Stimulated activated CD8-positive, alpha-beta memory T cell treated with anti-CD3 and anti-CD28 coated beads, Interleukin-4, amount 100 ng/mL, for 24 hours (primary cell): ENCODE measurements at places on chromosomes 7 and 10.

- DNase-seq: no peak
Measured at GRCh38 chr7:55105952-55106351, 87.1 kb downstream of the EGFR start.

DNA sequence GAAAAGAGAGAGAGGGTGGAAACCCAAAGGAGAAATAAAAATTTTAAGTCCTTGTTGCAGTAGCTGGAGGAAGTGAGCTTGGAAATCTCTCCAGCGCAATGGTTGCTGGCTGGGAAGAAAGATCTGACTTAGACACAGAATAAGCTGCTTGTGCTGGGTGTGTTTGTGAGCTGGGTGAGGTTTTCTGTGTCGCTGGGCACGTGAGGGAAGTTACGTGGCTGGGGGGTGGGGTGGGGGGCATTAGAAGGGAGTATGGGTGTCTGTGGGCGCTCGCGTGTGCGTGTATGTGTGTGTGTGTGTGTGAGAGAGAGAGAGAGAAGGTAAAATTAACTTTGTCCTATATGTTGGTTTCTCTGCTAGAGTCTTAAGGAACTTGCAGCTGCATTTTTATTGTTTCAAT, 11.6 kb downstream of the TCF7L2 start:
- no peak for DNase-seq

GRCh38 chr10:74813381-74814259, 12.8 kb upstream of the KAT6B start:
- DNase-seq: no peak

GRCh38 chr10:23754179-23754578, 315.3 kb downstream of the OTUD1 start:
- DNase-seq: no peak

DNA sequence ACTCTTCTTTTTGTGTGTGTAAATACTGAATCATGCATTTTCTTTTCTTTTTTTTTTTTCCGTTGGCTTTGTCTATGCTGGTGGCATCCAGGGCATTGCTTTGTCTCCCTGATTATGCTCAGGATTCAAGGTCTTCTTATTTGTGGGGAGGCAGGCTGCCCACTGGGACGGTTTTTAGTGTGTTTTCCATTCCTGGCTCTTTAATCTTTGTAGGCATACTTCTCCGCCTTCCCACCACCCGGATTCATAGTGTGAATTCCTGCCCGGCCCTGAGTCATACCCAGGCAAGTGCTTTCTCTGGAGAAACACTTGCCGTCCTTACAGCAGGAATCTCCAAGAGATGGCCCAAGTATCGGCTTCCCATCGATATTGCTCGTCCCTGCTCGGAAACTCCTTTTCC, 5.2 kb downstream of the ZNF655 start:
- DNase-seq: no peak

DNA sequence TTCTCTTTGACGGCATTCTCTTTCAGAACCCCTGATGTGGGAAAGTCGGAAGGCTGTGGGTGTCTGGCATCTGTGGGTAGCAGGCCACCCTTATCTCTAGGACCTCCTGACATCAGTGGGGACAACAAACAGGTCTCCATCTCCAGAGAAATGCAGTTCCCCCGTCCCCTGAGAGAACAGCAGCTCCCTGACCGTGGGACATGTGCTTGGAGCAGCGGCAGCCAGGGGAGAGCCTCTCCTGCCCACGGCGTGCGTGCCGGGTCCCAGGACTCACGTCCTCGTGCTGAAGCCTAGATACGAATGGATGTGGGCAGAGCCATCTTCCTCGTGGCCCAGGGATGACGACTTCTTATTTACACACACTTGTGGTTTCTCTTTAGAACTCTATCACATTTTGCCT, 133.0 kb downstream of the FGFR2 start:
- DNase-seq: no peak

DNA sequence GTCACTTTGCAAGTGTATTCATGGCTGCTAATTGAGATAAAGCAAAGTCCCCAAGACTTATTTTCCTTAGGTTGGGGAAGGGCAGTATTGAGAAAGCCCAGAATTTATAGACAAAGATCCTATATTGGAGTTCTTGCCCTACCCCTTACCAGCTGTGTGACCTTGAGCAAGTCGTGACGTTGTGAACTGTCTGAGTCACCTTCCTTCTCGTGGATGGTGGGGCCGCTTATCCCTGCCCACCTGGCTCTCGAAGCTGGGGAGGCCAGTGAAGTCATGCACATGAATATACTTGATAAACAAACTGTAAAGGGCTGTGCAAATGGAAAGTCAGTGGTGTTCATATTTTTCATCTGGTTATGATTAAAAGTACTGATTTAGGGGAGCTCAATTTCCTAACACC, 127.4 kb downstream of the TACC2 start:
- no peak for DNase-seq

DNA sequence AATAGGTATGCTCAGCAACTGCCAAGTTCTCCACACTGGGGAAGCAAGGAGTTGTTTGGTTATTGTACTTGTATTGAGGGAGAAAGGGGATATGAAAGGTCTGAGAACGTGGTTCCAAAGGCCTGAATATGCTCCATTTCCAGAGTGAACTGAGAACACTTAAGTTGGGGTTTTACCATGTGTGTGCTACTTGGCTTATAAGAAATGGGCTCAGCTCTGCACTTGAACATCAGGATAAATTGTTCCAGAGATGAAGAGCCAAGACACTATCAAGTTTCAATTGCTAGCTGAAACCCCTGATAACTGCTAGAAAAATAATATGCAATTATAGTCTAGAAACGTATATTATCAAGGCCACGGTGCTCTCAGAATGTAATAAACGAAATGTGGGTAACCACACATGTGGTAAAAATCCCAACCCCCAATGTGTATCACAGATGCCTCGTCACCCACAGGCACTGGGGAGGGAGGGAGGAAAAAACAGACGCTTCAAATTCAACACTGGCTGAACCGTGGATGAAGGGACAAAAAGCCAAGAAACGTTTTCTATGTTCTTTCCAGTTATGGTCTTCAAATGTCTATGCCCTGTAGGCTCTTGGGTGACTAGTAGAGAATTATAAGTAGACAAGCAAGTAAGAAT, 16.3 kb downstream of the ELMO1 start:
- no peak for DNase-seq

GRCh38 chr10:110410329-110411046, 87.2 kb upstream of the DUSP5 start:
- no peak for DNase-seq

- no peak for DNase-seq
Measured at GRCh38 chr7:157662981-157663716, 326.3 kb downstream of the DNAJB6 start.

- no peak for DNase-seq
Measured at GRCh38 chr7:66301737-66302136, 96.6 kb downstream of the TPST1 start.

- DNase-seq: no peak
Measured at GRCh38 chr10:125157505-125157904, 2.9 kb downstream of the CTBP2 start.

DNA sequence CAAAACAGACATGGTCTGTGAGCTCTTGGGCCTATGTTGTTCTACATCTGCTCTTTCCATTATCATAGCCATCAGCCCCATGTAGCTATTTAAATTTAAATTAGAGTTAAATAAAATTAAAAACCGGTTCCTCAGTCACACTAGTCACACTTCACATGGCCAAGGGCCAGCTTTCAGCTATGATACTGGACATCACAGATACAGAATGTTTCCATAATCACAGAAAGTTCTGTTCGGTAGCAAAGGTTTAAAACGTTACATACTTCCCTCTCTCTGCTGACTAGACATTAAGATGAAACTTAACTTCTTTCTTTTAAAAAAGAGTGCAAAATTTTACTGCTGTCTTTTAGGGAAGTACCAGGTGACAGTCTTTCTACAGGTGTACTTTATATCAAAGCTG, 43.0 kb downstream of the SRPK2 start:
- no peak for DNase-seq

DNA sequence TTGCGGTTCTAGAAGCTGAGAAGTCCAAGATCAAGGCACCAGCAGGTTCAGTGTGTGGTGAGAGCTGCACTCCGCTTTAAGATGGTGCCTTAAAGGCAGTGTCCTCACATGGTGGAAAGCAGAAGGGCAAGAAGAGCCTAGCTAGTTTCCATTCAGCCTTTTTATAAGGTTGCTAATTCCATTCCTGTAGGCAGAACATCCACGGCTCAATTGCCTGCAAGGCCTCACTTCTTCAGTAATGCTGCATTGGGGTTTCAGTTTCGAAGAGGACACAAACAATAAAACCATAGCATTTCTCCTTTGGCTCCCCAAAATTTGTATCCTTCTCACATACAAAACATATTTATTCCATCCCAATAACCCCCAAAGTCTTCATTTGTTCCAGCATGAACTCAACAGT, 109.5 kb upstream of the KCND2 start:
- DNase-seq: no peak

DNA sequence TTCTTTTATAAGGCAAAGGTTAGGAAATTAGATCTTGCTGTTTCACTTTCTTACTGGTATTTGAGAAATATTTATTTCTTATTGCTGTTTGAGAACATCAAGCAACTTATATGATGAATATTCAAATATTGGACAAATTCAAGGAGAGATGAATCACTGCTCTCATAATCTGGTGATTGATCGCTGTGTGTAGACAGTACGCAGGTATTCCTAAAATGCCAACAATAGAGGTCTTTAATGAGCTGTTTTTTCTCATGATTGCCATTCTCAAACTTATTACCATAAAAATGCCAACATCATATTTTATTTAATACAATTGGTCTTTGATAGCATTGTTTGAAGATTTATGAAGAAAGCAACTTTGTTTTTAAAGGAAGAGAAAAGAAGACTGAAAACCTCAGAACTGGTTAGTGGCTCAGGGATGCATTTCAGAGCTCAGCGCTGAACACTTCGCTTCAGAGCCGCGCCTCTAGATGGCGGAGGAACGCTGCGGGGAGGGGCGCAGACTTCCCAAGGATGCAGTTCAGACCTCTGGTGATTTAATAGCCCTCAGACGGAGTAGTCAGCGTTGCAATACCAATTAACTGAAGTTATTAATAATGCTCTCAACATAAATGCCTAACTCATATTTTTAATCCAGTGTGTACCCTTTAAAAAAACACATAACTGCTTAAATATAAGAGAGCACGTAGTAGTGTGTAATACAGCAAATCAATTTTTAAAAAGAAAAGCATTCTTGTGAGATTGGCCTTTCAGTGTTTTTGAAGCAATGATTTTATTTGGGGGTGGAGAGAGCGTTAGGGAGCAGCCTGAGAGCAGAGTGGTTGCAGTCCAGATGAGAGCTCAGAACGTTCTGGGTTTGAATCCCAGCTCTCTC, 38.5 kb upstream of the STEAP4 start:
- no peak for DNase-seq

DNA sequence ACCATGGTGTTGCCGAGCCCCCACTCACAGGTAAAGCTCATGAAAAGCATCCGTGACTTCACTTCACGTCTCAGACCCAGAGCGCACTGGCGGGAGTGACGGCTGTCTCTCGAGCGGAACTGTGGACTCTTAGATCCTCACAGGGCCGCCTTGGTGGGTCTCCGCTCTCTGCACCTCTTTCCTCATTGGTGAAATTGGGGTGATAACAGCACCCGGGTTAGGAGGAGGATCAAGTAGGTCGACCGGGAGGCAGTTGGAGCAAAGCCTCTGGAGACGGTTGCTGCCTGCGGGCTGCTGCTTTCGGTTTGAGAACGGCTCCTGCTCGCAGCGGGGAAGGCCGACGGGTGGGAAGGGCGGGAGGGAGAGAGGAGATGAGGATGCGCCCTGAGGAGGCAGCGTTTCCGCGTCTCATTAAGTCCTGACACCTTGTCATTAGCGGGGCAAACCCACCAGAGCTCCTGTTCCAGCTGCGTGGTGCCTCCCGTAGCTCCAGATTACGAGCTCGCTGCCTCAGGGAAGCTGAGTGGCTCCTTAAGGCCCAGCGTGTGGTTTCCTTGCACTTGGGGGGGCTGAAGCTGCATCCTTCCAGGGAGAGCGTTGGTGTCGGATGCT, 51.9 kb upstream of the CFAP46 start:
- no peak for DNase-seq

GRCh38 chr10:78706256-78706655, 362.5 kb upstream of the ZMIZ1 start:
- DNase-seq: no peak

- no peak for DNase-seq
Measured at GRCh38 chr10:3787016-3787400, 2.0 kb upstream of the KLF6 start.

GRCh38 chr7:148379677-148380076, 210.9 kb upstream of the C7orf33 start:
- no peak for DNase-seq

GRCh38 chr7:110891197-110891596, 199.7 kb upstream of the LRRN3 start:
- DNase-seq: no peak
